Lower lobe of right lung (tissue), 2 donors: ENCODE measurements at places on chromosomes 12 and 14. TPM values are rescaled to one million over a fixed set of nuclear protein-coding genes. Genes with fewer than 3 reads are reported as not detected.

The PTGDR gene
- total RNA-seq, result 2.2 TPM

GRCh38 chr12:25574761-25575160 is 21.7 kb upstream of the LMNTD1 start:
- H3K4me3 ChIP-seq, result no peak overlapping the region
- DNase-seq, result no peak
- no peaks in the 10 kb centered on the region for H3K36me3 ChIP-seq
- H3K4me1 ChIP-seq, result no peaks in the 10 kb centered on the region
- H3K27ac ChIP-seq, result no peak overlapping the region

DNA sequence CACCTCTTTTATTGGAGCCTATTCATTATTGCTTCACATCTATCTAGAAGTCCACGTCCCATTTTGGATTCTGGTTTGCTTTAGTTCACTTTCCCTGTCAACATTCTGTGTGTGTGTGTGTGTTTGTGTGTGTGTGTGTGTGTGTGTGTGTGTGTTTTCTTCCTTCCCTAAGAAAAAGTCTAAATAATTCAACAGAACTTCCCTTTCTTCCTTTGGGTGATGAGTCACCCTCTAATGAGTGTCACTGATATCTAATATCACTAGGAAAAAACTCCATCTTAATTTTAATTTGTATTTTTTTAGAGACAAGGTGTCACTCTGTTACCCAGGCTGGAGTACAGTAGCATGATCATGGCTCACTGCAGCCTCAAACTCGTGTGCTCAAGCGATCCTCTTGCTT is 234.2 kb downstream of the TTC8 start:
- no peak for DNase-seq
- H3K27ac ChIP-seq, result no peak overlapping the region
- no peak overlapping the region for H3K4me3 ChIP-seq

- H3K27ac ChIP-seq, result no peak overlapping the region
- H3K36me3 ChIP-seq, result no peaks in the 10 kb centered on the region
- H3K4me1 ChIP-seq, result no peaks in the 10 kb centered on the region
- H3K27me3 ChIP-seq, result no peaks in the 10 kb centered on the region
- DNase-seq, result no peak
These were observed 44.6 kb downstream of the HMGA2 start for GRCh38 chr12:65868878-65869277.

The ACADS gene
- total RNA-seq, result 24.4 TPM

GRCh38 chr14:92161521-92161920 is 39.8 kb downstream of the CPSF2 start:
- peaks cover 88% of the 10 kb centered on the region for H3K36me3 ChIP-seq
- DNase-seq, result no peak
- peaks cover 10% of the 10 kb centered on the region for H3K4me1 ChIP-seq
- no peak overlapping the region for H3K27ac ChIP-seq

The PRICKLE1 gene
- 18.8 TPM for total RNA-seq

DNA sequence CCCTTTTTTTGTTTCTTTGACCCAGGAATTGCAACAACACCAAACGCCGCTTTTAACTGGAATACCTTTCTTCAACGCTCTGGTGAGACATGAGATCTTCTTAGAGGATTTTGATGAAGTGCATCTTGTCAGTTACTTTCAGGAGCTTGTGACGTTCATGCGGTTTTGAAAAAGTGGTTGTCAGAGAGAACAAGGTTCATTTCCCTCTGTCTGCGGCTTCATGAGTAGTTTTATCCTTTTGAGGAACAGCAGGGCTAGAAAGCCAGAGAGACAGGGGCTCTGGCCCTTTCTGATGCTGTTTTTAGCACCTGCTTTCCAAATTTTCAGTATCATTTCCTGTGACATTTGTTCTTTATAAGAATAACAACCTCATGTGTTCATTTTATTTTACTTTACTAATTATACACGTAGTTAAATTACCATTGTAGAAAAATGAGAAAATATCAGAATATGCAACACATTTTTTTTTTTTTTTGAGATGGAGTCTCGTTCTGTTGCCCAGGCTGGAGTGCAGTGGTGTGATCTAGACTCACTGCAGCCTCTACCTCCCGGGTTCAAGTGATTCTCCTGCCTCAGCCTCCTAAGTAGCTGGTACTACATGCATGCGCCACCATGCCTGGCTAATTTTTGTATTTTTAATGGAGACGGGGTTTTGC is 61.8 kb downstream of the GLT1D1 start:
- H3K36me3 ChIP-seq, result no peaks in the 10 kb centered on the region
- H3K4me1 ChIP-seq, result peaks cover under 1% of the 10 kb centered on the region
- no peak overlapping the region for H3K4me3 ChIP-seq
- no peak overlapping the region for H3K27ac ChIP-seq
- no peak for DNase-seq

DNA sequence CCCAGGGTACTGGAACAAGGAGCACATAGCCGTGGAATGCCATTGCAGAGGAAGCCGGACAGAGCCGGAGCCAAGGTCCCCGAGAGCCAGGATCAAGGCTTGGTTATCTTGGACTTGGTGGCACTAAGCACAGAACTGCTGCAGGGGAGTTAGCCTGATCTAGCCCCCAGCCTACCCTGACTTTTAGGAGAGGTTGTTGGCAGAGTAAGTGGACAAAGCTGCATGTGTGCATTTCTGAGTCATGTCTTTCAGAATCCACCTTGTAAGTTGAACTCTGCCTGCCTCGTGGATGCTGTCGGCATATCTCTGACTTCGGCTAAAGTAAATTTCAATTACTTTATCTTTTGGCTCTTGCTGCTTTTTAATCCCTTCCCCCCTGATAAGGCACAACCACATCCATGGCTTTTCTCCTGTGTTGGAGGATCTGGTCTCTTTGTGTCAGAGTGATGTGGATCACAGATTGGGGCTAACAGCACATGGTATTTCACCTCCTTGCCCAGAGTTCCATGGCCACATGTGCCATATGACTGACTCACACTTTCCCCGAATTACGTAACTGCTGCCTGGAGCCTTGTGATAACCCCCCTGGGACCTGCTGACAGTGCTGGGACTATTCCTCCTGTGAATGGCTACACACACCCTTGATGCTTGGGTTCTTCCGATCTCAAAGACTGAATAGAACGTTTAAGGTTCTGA is 240.3 kb downstream of the EMP1 start:
- H3K27me3 ChIP-seq, result peaks cover 8% of the 10 kb centered on the region
- H3K4me3 ChIP-seq, result no peak overlapping the region
- no peaks in the 10 kb centered on the region for H3K4me1 ChIP-seq
- DNase-seq, result no peak

DNA sequence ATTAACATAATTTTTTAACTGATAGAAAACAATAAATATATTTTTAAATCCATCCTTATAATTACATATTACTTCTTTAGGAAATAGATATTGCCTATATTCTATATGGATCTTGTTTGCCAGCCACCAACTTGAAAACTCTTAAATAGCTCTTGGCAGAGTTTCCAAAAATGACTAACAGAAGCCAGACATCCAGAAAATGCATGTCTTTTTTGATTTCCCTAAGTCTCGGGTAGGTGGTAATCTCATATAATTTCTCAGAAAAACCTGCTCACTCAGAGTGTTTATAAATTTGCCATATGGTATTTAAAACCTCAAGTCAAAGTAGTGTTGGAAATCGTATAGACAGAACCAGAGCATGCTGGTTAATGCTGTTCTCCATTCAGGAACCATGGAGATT is 360.4 kb upstream of the FOXG1 start:
- no peak for DNase-seq
- H3K27ac ChIP-seq, result no peak overlapping the region
- no peaks in the 10 kb centered on the region for H3K36me3 ChIP-seq
- H3K4me3 ChIP-seq, result no peak overlapping the region

- H3K36me3 ChIP-seq, result no peaks in the 10 kb centered on the region
- no peak for DNase-seq
- H3K27me3 ChIP-seq, result peaks cover 38% of the 10 kb centered on the region
- H3K4me1 ChIP-seq, result peaks cover 15% of the 10 kb centered on the region
These were observed 66.6 kb downstream of the FBXL14 start for GRCh38 chr12:1527789-1528188.

DNA sequence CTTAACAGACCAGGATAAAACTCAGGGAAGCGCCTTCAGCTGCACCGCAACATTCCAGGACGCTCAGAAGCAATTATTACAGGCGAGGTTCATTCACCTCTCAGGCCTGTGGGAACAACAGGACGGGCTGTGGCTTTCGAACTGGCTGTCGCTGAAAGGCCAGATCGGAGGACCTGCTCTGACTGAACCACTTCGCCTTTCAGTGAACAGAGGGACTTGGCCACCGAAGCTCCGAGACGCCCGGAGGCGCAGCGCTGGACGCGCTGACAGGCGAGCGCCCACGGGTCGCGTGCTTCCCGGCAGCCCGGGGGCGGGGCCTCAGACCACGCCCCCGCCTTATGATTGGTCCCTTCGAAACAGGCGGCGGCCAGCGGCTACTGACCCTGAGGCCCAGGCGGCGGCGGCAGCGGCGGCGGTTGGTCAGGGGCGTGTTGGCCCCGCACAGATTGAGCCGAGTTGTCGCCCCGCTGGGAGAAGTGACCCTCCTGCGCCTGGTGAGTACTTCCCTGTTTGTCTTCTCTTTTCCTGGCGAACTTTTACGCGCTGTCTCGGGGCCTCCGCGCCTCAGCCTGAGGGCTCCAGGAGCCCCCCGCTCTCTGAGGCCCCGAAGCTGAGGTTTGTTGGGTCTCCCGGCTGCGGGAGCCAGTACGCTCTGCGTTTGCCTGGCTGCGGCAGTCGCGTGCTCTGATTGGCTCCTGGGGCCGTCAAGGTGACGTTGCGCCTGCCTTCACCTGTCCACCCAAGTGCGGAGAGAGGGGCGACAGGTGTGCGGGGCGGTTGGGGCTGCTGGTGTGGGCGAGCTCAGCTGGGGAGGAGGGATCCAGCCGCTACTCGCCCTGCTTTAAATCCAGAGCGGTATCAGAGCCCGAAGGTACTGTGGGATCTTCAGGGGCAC is at the start of gene GAS2L3:
GAS2L3 (plus strand) TSS at position 393 of the 895 bp plus-strand sequence. CDS start 21,221 bp downstream, outside the sequence.
- H3K4me1 ChIP-seq, result peaks cover 21% of the 10 kb centered on the region
- no peaks in the 10 kb centered on the region for H3K36me3 ChIP-seq
- peak within 1 kb of the TSS; percentile 83 for H3K27ac ChIP-seq

The NEUROD4 gene
- total RNA-seq, result not detected

DNA sequence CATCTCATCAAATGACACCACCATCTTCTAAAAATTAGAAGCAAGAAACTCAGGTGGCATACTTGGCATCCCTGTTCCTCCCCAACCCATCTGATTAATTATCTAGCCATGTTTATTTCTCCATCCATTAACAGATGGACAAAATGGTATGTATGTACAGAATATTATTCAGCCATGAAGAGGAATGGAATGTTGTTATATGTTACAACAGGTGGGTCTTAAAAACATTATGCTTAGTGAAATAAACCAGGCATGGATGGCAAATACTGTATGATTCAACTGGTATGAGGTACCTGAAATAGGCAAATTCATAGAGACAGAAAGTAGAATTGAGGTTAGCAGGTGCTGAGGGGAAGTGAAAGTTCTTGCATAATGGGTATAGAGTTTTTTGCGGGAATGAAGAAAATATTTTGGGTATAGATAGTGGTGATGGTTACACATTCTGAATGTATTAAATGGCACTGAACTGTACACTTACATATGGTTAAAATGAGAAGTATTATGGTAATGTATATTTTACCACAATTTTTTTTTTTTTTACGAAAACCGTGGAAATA is 17.5 kb downstream of the YY1 start:
- H3K27ac ChIP-seq, result no peak overlapping the region
- DNase-seq, result no peak
- no peaks in the 10 kb centered on the region for H3K27me3 ChIP-seq
- peaks cover 75% of the 10 kb centered on the region for H3K4me1 ChIP-seq
- H3K4me3 ChIP-seq, result no peak overlapping the region

- H3K4me3 ChIP-seq, result no peak overlapping the region
- no peaks in the 10 kb centered on the region for H3K27me3 ChIP-seq
- H3K4me1 ChIP-seq, result no peaks in the 10 kb centered on the region
- no peak overlapping the region for H3K27ac ChIP-seq
- H3K36me3 ChIP-seq, result no peaks in the 10 kb centered on the region
These were observed 210.6 kb upstream of the DIO3 start for GRCh38 chr14:101350691-101351090.
